Sigmoid colon (tissue), 7 donors: ENCODE measurements at places on chromosomes 1 and 21. TPM values are rescaled to one million over a fixed set of nuclear protein-coding genes. Genes with fewer than 3 reads are reported as not detected.

GRCh38 chr1:17212487-17213121 lies 7.7 kb downstream of the PADI1 start:
- no peak overlapping the region for H3K27ac ChIP-seq
- H3K4me3 ChIP-seq, result no peak overlapping the region
- DNase-seq, result no peak
- H3K27me3 ChIP-seq, result peaks cover 20% of the 10 kb centered on the region
- no peaks in the 10 kb centered on the region for H3K36me3 ChIP-seq

- no peaks in the 10 kb centered on the region for H3K36me3 ChIP-seq
- H3K27ac ChIP-seq, result no peak overlapping the region
- H3K4me3 ChIP-seq, result no peak overlapping the region
- peak; percentile 92 for DNase-seq
These were observed 160.8 kb downstream of the ZSCAN20 start for GRCh38 chr1:33633019-33633801.

DNA sequence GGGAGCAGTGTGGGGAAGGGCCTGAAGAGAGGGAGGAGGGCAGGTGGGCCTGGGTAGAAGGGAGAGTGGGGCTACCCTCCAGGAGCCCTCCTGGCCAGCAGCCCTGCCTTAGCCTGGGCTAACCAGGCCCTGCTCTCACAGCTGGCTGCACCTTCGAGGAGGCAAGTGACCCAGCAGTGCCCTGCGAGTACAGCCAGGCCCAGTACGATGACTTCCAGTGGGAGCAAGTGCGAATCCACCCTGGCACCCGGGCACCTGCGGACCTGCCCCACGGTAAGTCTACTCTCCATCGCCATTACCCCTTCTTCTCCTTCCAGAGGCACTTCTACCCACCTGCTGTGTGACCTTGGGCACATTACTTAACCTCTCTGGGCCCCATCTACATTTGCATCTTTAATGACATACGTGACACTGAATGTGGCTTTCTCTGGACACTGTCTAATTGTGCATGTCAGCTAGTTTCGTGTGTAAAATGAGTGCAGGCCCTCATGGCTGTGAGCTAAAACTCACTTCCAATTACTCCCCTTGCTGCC lies 18.9 kb downstream of the PTPRU start:
- H3K4me3 ChIP-seq, result no peak overlapping the region
- no peaks in the 10 kb centered on the region for H3K27me3 ChIP-seq
- no peaks in the 10 kb centered on the region for H3K36me3 ChIP-seq
- DNase-seq, result peak; percentile 57
- peaks cover 12% of the 10 kb centered on the region for H3K4me1 ChIP-seq
- no peak overlapping the region for H3K27ac ChIP-seq

GRCh38 chr1:71948561-71948960 lies 333.8 kb downstream of the NEGR1 start:
- H3K27ac ChIP-seq, result no peak overlapping the region
- DNase-seq, result no peak
- H3K36me3 ChIP-seq, result no peaks in the 10 kb centered on the region
- no peak overlapping the region for H3K4me3 ChIP-seq
- H3K27me3 ChIP-seq, result no peaks in the 10 kb centered on the region
- no peaks in the 10 kb centered on the region for H3K4me1 ChIP-seq

Gene TTC24
- not detected for total RNA-seq

- H3K27ac ChIP-seq, result no peak overlapping the region
- H3K4me1 ChIP-seq, result no peaks in the 10 kb centered on the region
- DNase-seq, result no peak
- H3K27me3 ChIP-seq, result no peaks in the 10 kb centered on the region
- H3K36me3 ChIP-seq, result no peaks in the 10 kb centered on the region
These were observed 543.2 kb upstream of the CXADR start for GRCh38 chr21:16969636-16970035.

GRCh38 chr1:25137521-25138395 lies 94.5 kb downstream of the SYF2 start:
- H3K4me3 ChIP-seq, result no peak overlapping the region
- H3K27ac ChIP-seq, result no peak overlapping the region
- H3K4me1 ChIP-seq, result no peaks in the 10 kb centered on the region
- H3K36me3 ChIP-seq, result no peaks in the 10 kb centered on the region
- H3K27me3 ChIP-seq, result peaks cover 18% of the 10 kb centered on the region
- DNase-seq, result no peak

DNA sequence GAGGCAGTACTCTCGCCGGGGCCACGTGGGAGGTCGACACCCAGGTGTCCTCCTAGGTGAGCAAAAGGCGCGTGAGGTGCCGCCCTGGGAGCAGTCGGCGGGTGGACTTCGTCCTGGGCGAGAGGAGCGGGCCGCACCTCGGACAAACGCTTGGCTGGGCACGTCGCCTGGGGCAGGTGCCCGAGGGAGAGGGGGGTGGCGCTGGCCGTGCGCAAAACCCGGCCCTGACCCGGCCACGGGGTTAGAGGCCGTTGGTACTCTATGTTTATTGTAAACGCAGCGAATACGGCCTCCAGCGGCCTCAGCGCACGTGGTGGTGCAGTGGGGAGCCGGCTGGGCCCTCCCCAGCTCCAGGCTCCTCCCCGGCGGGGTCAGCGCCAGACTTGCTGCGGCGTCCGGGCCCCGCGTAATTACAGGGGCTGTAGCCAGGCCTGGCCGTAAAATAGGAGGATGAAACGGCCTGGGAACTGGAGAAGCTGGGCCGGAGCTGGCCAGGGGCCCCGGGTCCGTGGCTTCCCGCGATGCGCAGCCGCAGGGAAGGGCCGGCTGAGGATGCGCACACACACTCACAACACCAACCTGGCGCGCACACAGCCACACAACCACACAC lies 1.6 kb upstream of the EFNA1 start:
- peak overlapping the region; percentile 87 for H3K27ac ChIP-seq
- no peaks in the 10 kb centered on the region for H3K36me3 ChIP-seq
- DNase-seq, result peak; percentile 89

DNA sequence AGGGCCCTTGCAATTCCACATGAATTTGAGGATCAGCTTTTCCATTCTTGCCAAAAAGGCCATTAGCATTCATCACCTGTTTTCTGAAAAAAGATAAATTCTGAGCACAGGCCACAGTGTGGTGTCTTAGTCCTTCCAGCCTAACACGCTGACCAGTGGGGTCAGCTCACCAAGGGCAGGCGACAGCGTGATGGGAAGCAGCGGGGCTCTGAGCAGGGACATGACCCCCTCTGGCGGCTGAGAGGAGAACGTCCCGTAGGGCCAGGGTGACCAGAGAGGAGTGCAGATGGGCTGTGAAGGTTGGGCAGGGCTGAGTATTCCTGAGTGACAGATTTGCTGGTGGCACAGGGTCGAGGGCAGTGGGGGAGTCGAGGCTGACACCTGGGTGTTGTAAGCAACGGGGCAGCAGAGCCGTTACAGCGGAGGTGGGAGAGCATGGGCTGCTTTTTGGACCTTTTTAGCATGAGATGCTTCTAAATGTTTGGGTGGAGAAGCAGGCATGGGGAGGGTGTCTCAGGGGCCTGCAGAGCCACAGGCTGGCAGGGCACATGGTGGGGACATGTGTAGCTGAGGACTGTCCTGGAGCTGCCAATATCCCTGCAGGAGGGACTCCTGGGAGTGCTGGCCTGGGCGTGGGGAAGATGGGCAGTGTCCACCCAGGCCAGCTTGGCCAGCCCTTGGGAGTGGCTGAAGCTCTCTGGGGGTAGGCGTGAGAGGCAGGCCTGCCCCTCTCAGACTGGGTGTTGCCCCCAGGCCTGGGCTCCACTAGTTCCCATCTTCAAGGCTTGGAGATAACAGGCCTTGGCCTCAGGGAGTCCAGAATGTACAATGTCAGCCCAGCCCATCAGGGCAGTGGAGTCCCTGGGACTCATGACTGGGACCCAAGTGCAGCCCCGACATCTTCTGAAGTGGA lies 8.6 kb upstream of the CALML6 start:
- H3K4me3 ChIP-seq, result no peak overlapping the region
- H3K27me3 ChIP-seq, result no peaks in the 10 kb centered on the region
- peak; percentile 94 for DNase-seq
- peak overlapping the region; percentile 37 for H3K27ac ChIP-seq

- H3K36me3 ChIP-seq, result no peaks in the 10 kb centered on the region
- H3K27ac ChIP-seq, result no peak within 1 kb of the TSS
- no peaks in the 10 kb centered on the region for H3K4me1 ChIP-seq
- peak within 1 kb of the TSS; percentile 49 for H3K4me3 ChIP-seq
- no peak for DNase-seq
- peaks cover 64% of the 10 kb centered on the region for H3K27me3 ChIP-seq
These were observed at the start of gene DLGAP3 for GRCh38 chr1:34929497-34929852. TSS of gene DLGAP3 (minus strand) at chr1:34929650. CDS start at chr1:34905383, 24,267 bp downstream.

GRCh38 chr21:24424776-24425175 lies 1182.5 kb downstream of the MRPL39 start:
- no peak for DNase-seq
- no peaks in the 10 kb centered on the region for H3K4me1 ChIP-seq
- no peak overlapping the region for H3K27ac ChIP-seq
- H3K36me3 ChIP-seq, result no peaks in the 10 kb centered on the region
- no peak overlapping the region for H3K4me3 ChIP-seq

Gene COL24A1
- 8.0 TPM for total RNA-seq

Gene BROX
- 38.2 TPM for total RNA-seq

DNA sequence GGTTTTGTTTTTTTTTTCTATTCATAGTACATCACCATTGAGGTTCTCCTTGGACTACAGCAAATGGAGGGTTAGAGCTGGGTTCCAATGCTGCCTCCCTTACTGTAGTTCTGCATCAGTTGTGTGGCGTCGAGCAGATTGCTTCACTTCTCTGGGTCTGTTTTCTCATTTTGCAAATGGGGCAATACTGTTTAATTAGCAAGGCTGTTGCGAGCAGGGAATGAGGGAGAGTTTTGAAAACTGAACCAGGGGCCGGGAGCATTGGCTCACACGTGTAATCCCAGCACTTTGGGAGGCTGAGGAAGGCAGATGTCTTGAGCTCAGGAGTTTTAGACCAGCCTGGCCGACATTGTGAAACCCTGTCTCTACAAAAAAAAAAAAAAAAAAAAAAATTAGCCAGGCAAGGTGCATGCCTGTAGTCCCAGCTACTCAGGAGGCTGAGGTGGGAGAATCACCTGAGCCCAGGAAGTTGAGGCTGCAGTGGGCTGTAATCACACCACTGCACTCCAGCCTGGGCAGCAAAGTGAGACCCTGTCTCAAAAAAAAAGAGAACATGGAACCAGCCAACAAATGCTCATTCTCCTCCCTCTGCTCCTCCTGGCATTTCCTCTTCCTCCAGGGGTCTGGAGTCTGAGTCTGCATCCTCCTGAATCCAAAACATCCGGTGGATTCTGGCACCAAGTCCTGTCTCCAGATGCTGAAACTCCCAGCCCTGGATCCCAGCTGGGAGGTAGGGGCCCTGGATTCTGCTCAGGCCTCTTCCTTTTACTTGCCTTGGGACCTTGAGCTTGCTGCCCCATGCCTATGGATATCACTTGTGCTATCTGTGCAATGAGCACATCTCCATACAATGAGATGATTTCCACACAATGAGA lies 3.7 kb upstream of the PLOD1 start:
- DNase-seq, result no peak
- no peak overlapping the region for H3K4me3 ChIP-seq
- H3K4me1 ChIP-seq, result peaks cover 48% of the 10 kb centered on the region
- peak overlapping the region; percentile 70 for H3K27ac ChIP-seq

Gene MYCL
- total RNA-seq, result 1.7 TPM

Gene HOOK1
- total RNA-seq, result under 0.01 TPM

DNA sequence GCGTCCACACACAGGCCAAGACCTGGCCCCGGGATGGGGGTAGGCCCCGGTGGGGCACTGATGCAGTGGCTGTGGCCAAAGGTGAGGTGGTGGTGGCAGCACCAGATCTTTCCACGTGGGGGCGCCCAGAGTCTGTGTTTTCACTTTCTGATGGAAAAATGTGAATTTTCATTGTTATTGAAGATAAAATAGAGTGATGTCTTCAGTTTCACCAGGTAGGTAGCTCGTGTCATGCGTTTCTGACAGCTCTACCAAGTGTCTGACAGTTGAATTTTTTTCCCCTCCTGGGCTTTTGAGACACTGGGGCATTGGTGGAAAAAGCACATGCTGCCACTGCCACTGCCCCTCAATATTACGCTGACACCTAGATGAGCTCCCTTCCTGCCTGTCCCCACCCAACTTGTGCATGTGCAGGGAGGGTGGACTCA lies 40.0 kb upstream of the MAGOH start:
- no peak overlapping the region for H3K27ac ChIP-seq
- H3K4me3 ChIP-seq, result no peak overlapping the region
- H3K27me3 ChIP-seq, result peaks cover 13% of the 10 kb centered on the region
- H3K36me3 ChIP-seq, result no peaks in the 10 kb centered on the region
- peak; percentile 73 for DNase-seq

- H3K4me1 ChIP-seq, result peaks cover 55% of the 10 kb centered on the region
- no peak for DNase-seq
- no peaks in the 10 kb centered on the region for H3K27me3 ChIP-seq
- peak overlapping the region; percentile 99 for H3K27ac ChIP-seq
- no peaks in the 10 kb centered on the region for H3K36me3 ChIP-seq
- H3K4me3 ChIP-seq, result peak overlapping the region; percentile 96
These were observed 107.4 kb downstream of the SLC45A1 start for GRCh38 chr1:8425150-8425780.

DNA sequence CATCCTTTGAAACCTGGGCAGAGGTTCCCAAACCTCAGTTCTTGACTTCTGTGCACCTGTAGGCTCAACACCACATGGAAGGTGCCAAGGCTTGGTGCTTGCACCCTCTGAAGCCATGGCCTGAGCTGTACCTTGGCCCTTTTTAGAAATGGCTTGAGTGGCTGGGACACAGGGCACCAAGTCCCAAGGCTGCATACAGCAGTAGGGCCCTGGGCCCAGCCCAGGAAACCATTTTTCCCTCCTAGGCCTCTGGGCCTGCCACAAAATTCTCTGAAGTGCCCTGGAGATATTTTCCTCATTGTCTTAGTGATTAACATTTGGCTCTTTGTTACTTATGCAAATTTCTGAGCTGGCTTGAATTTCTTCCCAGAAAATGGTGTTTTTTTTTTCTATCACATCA lies 65.6 kb upstream of the ACTRT2 start:
- H3K27me3 ChIP-seq, result no peaks in the 10 kb centered on the region
- no peak overlapping the region for H3K4me3 ChIP-seq
- H3K27ac ChIP-seq, result no peak overlapping the region
- no peaks in the 10 kb centered on the region for H3K36me3 ChIP-seq

Gene DNASE2B
- not detected for total RNA-seq

DNA sequence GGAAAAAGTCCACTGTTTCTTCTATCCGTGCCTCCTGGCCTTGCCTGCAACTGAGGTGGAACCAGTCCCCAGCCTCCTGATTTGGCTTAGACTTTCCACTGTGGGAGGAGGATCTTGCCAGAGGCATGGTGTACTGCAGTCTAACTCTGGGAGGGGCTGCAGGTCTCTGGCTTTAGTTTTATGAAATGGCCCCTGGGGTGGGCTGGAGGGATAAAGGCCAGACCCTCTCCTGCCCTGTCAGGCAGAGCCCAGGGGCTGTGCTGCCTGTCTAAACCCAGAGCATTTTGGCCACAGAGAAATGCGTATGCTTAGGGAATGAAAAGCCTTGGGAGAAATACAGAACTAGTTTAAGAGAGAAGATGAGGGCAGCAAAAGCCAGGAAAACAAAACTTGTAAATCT lies 73.0 kb downstream of the ABCA4 start:
- peak overlapping the region; percentile 42 for H3K27ac ChIP-seq
- DNase-seq, result no peak
- H3K4me1 ChIP-seq, result no peaks in the 10 kb centered on the region
- no peak overlapping the region for H3K4me3 ChIP-seq

Gene CD244
- total RNA-seq, result 0.16 TPM

Gene DYNLT5
- total RNA-seq, result 0.36 TPM

Gene PPM1J
- 1.3 TPM for total RNA-seq
